Thoracic aorta endothelial cell (primary cell): ENCODE measurements at places on chromosomes 11 and 22. TPM values are rescaled to one million over a fixed set of nuclear protein-coding genes. Genes with fewer than 3 reads are reported as not detected.

DEUP1 gene
- not detected in 2 replicates for total RNA-seq

EFCAB6 gene
- 0.27 and 0.36 TPM in 2 replicates for total RNA-seq

LRRC56 gene
- 0.36 and 0.40 TPM in 2 replicates for total RNA-seq

HTR3B gene
- total RNA-seq = not detected in 2 replicates

TRAPPC4 gene
- 52.0 TPM in 2 replicates for total RNA-seq

PELI3 gene
- total RNA-seq = 3.5 and 5.7 TPM in 2 replicates

DCUN1D5 gene
- 105 and 132 TPM in 2 replicates for total RNA-seq

OPCML gene
- total RNA-seq = not detected in 2 replicates

GDPD4 gene
- not detected in 2 replicates for total RNA-seq

LUZP2 gene
- not detected in 2 replicates for total RNA-seq

CD3D gene
- total RNA-seq = not detected in 2 replicates

CDC42BPG gene
- 0.13 and 0.22 TPM in 2 replicates for total RNA-seq

GPR83 gene
- not detected in 2 replicates for total RNA-seq

OR52E8 gene
- not detected in 2 replicates for total RNA-seq

SLC22A8 gene
- total RNA-seq = not detected in 2 replicates

OSBP2 gene
- 6.0 and 10.8 TPM in 2 replicates for total RNA-seq

NAALADL1 gene
- total RNA-seq = 4.4 and 5.2 TPM in 2 replicates

ALG8 gene
- total RNA-seq = 44.3 and 51.9 TPM in 2 replicates

MFRP gene
- under 0.01 TPM in 1 of 2 replicates, not detected in the other for total RNA-seq

EED gene
- total RNA-seq = 32.8 and 35.9 TPM in 2 replicates

CACNA1I gene
- total RNA-seq = not detected in 2 replicates

MMP8 gene
- total RNA-seq = not detected in 2 replicates

HTATIP2 gene
- 60.7 and 74.2 TPM in 2 replicates for total RNA-seq

OR8G1 gene
- total RNA-seq = not detected in 2 replicates

SHISA8 gene
- total RNA-seq = not detected in 2 replicates

SEPTIN5 gene
- total RNA-seq = 11.6 and 13.1 TPM in 2 replicates

GGTLC3 gene
- not detected in 2 replicates for total RNA-seq

SGSM1 gene
- total RNA-seq = 0.27 and 0.50 TPM in 2 replicates

MAPK8IP2 gene
- total RNA-seq = 0.13 and 0.14 TPM in 2 replicates

TRPM5 gene
- not detected in 2 replicates for total RNA-seq

LRRN4CL gene
- total RNA-seq = not detected in 2 replicates

TP53AIP1 gene
- not detected in 2 replicates for total RNA-seq

NEFH gene
- 1.3 and 1.6 TPM in 2 replicates for total RNA-seq

BDNF gene
- total RNA-seq = 0.72 and 0.93 TPM in 2 replicates

GRAP2 gene
- not detected in 2 replicates for total RNA-seq

FOLR1 gene
- total RNA-seq = not detected in 2 replicates

MYO18B gene
- under 0.01 TPM in 1 of 2 replicates, not detected in the other for total RNA-seq

ZNF280B gene
- total RNA-seq = 2.0 and 2.2 TPM in 2 replicates

C11orf91 gene
- total RNA-seq = 0.22 and 0.27 TPM in 2 replicates
